ENCODE measurements at places on chromosomes 6 and 20. TPM values are rescaled to one million over a fixed set of nuclear protein-coding genes. Genes with fewer than 3 reads are reported as not detected.

Gene RNF144B
- total RNA-seq, result not detected

Gene GSTA2
- total RNA-seq, result not detected

Gene SLC35D3
- 0.08 TPM for total RNA-seq

Gene TMC2
- not detected for total RNA-seq

Gene MAK
- total RNA-seq, result 0.24 TPM
